ENCODE measurements at places on chromosomes 4 and X.
A peak's percentile ranks its signal among the peaks of the same experiment; 100 is the strongest.

DNA sequence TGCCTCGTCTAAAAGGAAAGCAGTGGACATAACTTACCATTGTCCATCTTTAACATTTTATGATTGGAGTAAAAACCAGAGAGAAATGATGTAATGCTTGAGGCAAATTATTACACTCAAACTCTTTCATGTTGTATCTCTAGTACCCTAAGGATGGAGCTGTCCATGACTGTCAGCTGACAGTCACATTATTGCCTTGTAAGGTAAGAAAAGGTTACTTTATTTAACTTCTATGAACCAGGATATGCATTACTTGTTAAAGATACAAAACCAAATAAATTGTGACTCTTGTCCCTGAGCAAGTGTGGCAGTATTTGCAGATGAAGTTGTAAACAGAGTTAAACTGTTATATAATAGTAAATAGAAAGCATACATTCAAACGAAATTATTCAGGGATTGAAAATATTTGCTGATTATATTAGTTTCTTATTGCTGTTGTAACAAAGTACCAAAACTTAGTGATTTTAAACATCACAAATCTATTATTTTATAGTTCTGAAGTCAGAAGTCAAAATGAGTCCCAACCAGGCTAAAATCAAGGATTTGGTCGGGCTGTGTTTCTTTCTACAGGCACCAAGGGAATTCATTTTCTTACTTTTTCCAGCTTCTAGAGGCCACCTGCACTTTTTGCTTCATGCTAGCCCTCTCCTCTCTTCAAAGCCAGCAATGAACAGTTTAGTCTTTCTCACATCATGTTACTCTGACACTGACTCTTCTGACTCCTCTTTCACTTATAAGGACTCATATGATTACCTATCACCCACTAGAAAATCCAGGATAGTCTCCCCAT lies 113.8 kb downstream of the CEP44 start:
- no peak for DNase-seq
- no peaks in the 10 kb centered on the region for H3K36me3 ChIP-seq
- H3K4me3 ChIP-seq: no peak overlapping the region
- H3K4me1 ChIP-seq: no peaks in the 10 kb centered on the region

DNA sequence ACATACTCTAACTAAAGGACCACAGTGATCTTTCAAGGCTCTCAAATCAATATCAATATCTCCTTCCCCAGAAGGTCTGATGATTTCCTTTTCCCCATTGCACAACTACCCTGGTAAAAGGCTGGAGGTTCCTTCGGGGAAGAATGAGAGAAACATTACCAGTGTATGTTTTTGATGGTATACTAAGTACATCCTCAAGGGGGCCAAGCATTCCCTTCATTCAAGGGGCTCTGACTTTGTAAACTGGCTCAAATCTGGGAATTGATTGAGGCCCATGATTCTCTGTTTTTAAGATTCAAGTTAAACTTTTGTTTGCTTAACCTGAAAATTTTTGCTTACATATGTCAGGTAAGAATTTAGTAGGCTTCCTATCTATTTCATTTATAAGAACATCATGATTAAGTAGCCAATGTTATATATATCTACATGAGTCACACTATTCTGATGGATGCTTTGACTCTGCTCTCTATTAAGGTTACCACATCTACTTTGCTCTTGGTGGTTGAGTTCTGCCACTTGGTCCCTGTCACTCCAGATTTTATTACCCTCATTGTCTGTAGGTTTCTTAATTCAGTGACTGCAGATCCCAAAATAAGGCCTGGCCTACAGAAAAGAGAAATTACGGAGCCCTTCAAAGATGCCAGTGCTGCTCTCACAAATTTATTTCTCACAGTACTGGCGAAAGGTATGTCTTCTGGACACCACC lies 16.4 kb upstream of the GUCY1B1 start:
- no peaks in the 10 kb centered on the region for H3K36me3 ChIP-seq
- no peak overlapping the region for H3K4me3 ChIP-seq
- no peak for DNase-seq

DNA sequence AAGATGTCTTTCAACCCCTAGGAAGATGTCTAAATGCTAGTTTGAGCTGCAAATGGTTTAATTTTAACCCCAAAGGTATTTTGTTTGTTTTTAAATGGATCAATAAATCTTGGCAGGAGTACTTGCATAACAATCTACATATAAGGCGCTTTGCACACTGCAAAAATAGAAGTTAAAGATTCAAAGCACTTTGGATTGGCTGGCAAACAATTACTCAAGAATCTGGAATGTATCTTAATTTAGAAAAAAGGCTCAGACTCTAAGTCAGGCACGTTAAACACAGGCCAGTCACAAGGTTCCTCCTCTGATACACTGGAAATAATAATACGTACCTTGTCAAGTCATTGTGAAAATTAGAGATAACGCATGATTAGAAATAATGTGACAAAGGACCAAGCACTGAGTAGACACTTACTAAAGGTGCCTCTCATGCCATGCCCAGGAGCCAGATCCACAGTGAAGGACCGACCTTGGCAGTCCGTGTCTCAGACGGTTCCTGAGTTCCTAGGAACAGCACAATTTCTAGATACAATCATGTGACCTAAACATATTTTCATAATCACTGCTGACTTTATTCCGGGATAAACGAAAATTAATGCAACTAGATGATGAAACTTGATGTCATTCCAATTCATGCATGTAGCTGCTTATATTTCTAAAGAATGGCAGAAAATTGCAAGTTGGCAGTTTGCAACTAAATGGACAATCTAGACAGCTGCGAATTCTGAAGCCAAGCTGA lies 49.6 kb downstream of the PROM1 start:
- no peaks in the 10 kb centered on the region for H3K36me3 ChIP-seq
- H3K4me1 ChIP-seq: peaks cover 17% of the 10 kb centered on the region
- H3K4me3 ChIP-seq: no peak overlapping the region
- no peaks in the 10 kb centered on the region for H3K27me3 ChIP-seq
- no peak for DNase-seq

DNA sequence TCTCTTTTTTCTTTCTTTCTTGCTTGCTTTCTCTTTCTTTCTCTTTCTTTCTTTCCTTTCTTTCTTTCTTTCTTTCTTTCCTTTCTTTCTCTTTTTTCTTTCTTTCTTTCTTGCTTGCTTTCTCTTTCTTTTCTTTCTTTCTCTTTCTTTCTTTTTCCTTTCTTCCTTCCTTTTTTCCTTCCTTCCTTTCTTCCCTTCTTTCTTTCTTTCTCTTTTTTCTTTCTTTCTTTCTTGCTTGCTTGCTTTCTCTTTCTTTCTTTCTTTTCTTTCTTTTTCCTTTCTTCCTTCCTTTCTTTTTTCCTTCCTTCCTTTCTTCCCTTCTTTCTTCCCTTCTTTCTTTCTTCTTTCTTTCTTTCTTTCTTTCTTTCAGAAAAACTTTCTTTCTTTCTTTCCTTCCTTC lies 108.1 kb upstream of the SHOX start:
- H3K4me3 ChIP-seq: no peak overlapping the region
- H3K4me1 ChIP-seq: no peaks in the 10 kb centered on the region
- H3K27ac ChIP-seq: no peak overlapping the region
- no peak for DNase-seq
- H3K27me3 ChIP-seq: peaks cover 14% of the 10 kb centered on the region

DNA sequence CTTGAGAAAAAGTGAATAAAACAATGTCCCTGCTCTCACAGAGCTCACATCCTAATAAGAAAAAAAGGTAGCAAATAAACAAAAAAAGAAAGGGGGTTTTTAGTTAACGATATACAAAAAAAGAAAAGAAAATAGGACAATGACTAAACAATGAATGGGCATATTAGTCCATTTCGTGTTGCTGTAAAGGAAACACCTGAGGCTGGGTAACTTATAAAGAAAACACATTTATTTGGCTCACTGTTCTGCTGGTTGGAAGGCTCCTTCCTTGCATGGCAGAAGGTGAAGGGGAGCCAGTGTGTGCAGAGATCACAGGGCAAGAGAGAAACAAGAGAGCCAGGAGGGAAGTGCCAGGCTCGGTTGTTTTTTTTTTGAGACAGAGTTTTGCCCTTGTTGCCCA lies 4.7 kb upstream of the KLF3 start:
- DNase-seq: no peak
- H3K4me3 ChIP-seq: no peak overlapping the region
- peaks cover 10% of the 10 kb centered on the region for H3K4me1 ChIP-seq
- H3K36me3 ChIP-seq: peaks cover 6% of the 10 kb centered on the region
- no peak overlapping the region for H3K27ac ChIP-seq

- H3K27ac ChIP-seq: no peak overlapping the region
- no peaks in the 10 kb centered on the region for H3K27me3 ChIP-seq
- H3K4me1 ChIP-seq: no peaks in the 10 kb centered on the region
- no peak overlapping the region for H3K4me3 ChIP-seq
Observed at GRCh38 chr4:165355900-165356300, 22.9 kb upstream of the CPE start.

GRCh38 chrX:40224658-40225057 lies 126.9 kb upstream of the BCOR start:
- no peaks in the 10 kb centered on the region for H3K36me3 ChIP-seq
- H3K4me3 ChIP-seq: no peak overlapping the region
- no peak overlapping the region for H3K27ac ChIP-seq
- H3K27me3 ChIP-seq: no peaks in the 10 kb centered on the region
- no peak for DNase-seq
- no peaks in the 10 kb centered on the region for H3K4me1 ChIP-seq

DNA sequence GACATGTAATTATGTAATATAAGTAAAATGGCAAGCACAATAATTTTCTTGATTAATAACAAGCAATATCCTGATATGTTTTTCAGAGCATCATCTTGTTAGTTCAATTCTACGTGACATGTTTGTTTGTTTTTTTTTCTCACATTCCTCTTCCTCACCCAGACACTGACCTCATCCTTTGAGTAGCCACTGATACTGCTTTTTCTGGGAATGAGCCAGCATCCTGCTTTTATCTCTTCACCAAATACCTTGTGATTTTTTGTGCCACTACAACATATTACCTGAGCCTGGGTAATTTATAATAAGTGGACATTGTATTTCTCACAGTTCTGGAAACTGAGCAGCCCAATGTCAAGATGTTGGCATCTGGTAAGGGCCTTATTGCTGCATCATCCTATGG lies 484.0 kb downstream of the NAF1 start:
- H3K27me3 ChIP-seq: no peaks in the 10 kb centered on the region
- H3K4me1 ChIP-seq: no peaks in the 10 kb centered on the region

GRCh38 chr4:88846206-88846790 lies 148.7 kb upstream of the NAP1L5 start:
- no peak overlapping the region for H3K4me3 ChIP-seq
- H3K27me3 ChIP-seq: no peaks in the 10 kb centered on the region
- DNase-seq: no peak
- peaks cover 37% of the 10 kb centered on the region for H3K4me1 ChIP-seq

DNA sequence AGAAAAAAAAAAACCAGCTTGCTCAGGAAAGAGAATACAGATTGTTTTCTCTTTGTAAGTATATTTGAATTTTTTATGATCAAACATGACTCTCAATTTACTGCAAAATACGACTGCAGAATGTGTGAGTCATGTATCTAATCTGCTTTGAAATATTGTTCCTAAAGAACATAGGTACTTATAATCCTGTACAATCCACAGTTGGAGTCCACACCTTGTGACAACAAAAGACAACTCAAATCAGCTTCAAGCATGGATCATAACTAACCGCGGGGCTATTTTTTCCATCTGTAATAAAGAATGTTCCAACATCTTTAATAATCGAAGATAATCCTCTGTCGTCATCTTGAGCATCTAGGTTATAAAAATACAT lies 77.8 kb upstream of the STIM2 start:
- DNase-seq: no peak
- H3K27ac ChIP-seq: no peak overlapping the region
- H3K27me3 ChIP-seq: no peaks in the 10 kb centered on the region
- H3K4me1 ChIP-seq: peaks cover 14% of the 10 kb centered on the region
- no peak overlapping the region for H3K4me3 ChIP-seq

- peaks cover 14% of the 10 kb centered on the region for H3K27me3 ChIP-seq
- no peak for DNase-seq
- peaks cover 4% of the 10 kb centered on the region for H3K36me3 ChIP-seq
- peak overlapping the region; percentile 80 for H3K27ac ChIP-seq
- H3K4me3 ChIP-seq: peak overlapping the region; percentile 97
Observed at GRCh38 chr4:185211035-185211434, 1.6 kb downstream of the SNX25 start.

DNA sequence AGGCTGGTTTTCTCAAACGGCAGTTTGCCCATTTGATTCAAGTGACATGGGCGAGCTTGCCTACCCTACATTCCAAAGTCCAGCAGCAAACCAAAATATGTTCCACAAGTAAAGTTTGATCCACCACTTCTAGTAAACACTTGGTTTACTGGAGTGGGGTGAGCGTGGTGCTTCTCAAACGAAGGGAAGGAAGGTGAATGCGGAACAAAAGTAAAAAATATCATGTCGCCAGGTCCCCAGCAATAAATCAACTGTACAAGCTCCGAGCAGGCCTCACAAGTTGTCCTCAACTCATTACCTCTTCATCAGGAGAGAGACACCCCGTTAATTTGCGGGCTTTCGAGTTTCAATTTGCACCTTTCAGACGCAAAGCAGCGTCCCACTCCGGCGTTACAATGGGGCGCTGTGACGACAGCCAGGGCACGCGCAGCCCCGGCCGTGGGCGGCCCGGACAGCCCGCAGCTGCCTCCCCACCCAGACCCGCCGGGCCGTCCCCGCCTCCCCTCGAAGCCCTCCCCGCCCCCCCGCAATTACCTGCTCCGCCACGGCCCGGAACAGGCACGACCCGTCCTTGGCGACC lies 1.0 kb downstream of the OTUD4 start:
- H3K4me1 ChIP-seq: peaks cover 24% of the 10 kb centered on the region
- H3K27me3 ChIP-seq: peaks cover 13% of the 10 kb centered on the region
- DNase-seq: peak; percentile 51
- H3K27ac ChIP-seq: peak overlapping the region; percentile 90
- H3K36me3 ChIP-seq: peaks cover 8% of the 10 kb centered on the region

Measured in endothelial cell (in vitro differentiated cells).